Heart left ventricle (tissue), 16 donors: ENCODE measurements at places on chromosomes 1 and 21. TPM values are rescaled to one million over a fixed set of nuclear protein-coding genes. Genes with fewer than 3 reads are reported as not detected.
A peak's percentile ranks its signal among the peaks of the same experiment; 100 is the strongest.

GRCh38 chr21:26751305-26751704, 93.9 kb downstream of the ADAMTS1 start:
- no peak for DNase-seq

DNA sequence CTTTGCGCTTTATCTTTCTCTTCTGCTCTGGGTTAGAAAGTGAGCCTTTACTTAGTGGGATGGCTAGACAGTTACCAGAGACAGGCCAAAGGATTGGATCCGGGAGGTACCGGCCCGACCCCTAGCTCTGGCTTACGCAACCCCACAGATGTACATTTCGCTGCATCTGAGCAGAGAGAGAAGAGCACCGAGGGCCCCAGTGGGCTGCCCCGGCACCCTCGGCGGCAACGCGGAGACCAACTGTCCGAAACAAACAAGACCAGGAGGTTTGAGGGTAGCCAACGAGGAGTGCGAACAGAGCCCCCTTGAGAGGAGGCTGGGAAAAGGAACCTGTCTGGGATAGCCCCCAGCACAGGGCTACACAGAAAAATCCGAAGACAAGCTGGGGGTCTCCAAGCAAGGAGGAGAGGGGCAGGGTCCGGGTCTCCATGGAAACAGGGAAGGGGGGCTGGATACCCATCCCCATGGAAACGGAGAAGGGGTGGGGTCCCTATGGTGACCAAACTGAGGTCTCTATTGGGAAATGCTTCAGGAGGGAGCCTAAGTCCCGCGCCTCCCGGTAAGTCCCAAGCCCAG, 373 bp downstream of the MTF1 start:
- no peak for DNase-seq

DNA sequence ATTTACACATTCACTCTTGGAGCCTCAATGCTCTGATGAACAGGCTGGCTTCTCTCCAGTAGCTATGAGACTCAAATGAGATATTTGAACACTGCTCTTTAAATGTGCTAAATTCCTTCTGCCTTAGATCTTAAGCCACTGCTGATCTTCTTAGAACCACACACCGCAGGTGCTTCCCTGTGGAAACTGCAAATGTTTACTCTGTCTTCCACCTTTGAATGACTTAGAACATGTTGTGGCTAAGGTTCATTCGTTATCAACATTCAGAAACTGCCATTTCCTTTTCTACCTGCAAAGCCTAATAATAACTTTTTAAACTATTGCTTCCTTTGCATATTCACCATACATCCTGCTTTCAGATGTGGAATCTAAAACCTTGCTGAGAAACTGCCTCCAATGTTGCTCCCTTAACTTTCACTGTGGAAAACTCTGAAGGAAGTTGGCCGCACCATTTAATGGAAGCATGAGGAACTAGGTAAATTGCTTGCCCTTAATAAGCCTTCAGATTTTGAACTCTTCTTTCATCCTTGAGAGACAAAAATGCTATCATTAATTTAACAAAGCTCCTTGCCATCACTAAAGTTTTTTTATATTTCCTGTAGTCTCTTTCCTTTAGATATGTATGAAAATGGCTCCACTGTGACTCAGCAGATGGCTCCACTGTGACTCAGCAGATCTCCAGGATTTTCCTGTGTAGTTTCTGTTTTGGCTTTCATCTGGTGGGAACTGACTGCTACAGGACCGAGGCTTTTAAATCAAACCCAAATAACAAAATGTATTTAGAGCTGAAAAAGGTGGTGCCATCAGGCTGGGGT, 143.8 kb downstream of the TNFSF18 start:
- no peak for DNase-seq

GRCh38 chr1:3459051-3459908, 4.8 kb downstream of the ARHGEF16 start:
- DNase-seq = no peak

DNA sequence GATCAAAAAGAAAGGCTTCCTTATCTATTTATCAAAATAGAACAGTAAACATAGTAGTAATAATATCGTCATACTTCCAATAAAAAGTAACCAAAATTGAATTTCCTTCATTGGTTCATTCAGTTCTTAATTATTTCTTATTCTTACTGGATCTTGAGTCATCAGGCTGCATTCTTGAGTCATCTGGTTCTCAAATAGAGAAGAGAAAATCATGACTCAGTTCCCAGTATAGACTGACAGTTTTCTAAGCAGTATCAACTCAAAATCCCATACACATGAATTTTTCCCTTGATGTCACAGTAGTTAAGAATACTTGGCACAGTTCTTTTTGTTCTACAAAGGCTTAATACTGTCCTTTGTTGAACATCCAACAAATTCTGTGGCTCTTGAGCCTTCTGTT, 626.9 kb upstream of the ADGRL4 start:
- DNase-seq = no peak

DNA sequence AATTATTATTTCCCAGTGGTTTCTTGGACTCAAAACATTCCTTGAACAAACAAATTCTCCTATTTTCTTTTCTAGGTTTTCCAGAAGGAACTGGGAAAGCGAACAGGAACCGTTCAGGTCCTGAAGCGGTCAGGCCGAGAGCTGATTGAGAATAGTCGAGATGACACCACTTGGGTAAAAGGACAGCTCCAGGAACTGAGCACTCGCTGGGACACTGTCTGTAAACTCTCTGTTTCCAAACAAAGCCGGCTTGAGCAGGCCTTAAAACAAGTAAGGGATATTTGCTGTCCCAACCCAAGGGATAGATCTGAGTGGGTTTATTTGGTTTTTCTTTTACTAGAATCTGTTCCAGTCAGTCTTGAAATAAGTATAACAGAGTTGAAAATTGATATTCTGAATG, 39.4 kb upstream of the BMP8A start:
- DNase-seq = no peak

DNA sequence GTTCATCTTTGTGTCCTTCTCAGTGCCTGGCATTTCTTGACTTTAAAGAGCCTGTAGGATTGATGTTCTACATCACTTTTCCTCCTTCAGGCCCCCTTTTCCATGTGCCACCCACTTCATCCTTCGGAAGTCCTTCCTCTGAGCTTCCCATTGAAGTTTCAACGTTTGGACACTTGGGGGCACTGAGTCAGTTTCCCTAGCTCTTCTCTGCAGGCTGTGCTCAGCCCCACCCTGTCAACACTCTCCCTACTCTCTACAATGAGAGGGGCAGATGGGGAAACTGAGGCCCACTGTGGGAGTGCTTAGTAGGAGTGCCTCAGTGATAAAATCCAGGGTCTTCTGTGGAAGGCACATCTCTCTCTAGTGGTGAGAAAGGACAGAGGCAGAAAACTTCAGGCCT, 11.9 kb downstream of the KCNJ10 start:
- no peak for DNase-seq

Gene PTPRF
- 0.91 TPM for polyA plus RNA-seq

DNA sequence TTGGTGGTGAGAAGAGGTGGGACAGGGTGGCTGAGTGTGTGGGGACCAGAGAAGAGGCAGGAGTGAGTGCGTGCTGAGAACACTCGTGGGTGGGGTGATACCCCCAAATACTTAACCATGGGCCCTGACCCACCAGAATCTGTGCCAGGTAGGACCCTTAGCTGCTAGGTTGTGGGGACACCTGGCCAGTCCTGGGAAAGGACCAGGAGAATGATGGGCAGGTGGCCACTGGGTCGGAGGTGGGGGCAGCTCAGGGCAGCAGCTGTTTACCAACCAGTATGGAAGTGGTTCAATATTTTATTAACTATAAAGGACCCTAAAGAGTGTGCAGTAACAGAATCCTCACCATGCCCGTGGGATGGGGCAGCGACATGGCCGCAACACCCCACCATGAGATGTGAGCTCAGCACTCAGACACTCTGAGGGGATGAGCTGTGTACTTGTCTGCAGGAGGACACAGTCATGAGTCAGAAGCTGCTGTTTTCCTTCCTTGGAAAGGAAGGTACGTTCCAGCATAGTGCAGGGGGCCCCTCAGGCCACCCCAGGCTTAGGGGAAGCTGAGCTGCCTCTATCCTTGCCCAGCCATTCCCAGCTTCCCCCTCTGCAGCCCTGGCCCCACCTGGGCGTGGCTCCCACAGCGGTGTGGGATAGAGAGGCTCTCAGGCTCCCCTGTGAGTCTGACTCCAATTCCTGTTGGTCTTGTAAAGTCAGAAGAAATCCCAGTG, 25.4 kb downstream of the TEX35 start:
- peak; percentile 66 for DNase-seq

GRCh38 chr1:53373246-53373645, 45.4 kb upstream of the LRP8 start:
- DNase-seq = peak; percentile 25

DNA sequence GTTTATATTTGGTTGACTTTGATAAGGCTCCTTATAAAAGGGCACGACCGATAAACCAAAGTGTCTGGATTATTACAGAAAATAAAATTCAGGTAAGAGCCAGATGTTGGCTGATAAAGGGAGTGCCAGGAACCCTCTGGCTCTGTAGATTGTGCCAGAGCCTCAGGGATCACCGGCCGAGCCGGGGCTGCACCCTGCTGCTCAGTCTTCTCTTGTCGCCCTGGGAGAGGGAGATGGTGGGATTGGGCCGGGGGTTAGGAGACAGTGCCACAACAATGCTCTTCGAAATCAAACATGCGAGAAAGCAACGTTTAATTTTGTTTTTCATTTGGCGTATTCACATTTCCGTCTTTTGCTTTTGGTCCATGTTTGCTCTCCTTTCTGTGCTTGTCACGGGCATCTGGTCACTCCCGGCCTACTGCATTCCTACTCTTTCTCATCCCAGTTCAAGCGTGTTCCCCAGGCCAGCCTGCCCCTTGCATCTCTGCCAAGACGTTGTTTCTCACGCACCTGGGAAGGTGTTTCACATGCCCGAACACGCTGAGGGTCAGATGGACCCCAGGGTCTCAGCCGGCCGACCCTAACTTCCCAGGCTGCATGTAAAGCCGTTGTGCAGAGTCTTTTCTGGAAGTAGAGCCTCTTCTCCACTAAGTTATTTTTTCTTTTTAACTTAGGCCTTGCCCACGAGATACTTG, 18.8 kb upstream of the C2CD2 start:
- no peak for DNase-seq

GRCh38 chr1:154468535-154469250, 33.3 kb upstream of the TDRD10 start:
- DNase-seq = no peak

DNA sequence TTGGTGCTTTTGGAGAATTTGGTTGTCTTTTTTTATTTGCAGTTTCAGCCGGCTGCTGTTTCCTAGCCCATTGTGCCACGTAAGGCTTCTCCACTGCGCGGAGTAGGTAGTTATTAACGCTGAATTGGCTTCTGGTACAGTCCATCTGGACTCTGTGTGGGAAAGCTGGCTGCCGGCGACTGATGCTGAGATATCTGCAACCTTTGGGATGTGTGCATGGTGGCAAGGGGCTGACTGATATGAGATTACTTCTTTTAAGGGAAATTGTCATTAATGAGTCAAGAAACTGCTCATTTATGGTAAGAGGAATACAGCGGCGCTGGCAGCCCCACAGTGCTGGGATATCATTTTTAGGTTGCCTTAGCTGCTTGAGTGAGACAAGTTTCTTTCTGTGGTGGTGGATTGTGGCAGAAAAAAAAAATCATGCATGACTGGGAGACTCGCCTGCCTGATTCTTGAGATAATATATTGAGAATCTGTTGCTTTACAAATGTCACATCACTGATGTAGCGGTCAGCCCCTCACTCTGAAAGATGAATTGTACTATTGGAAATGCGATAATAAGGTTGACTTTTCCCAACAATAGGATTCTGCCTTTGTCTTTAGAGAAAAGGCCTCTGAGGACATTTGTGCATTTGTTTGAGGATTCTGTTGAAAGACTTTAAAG, 2.5 kb upstream of the ELAVL4 start:
- DNase-seq = no peak

- DNase-seq = no peak
These were observed 108.0 kb upstream of the DPYD start for GRCh38 chr1:98028800-98029199.

Gene NIBAN1
- 132 TPM for polyA plus RNA-seq
